Esophagus muscularis mucosa (tissue), 4 donors: ENCODE measurements at places on chromosomes 1 and 21. TPM values are rescaled to one million over a fixed set of nuclear protein-coding genes. Genes with fewer than 3 reads are reported as not detected.

- no peak for DNase-seq
Observed at GRCh38 chr1:35539824-35540261, 17.4 kb downstream of the KIAA0319L start.

The TRIM62 gene
- total RNA-seq: 7.3 TPM

DNA sequence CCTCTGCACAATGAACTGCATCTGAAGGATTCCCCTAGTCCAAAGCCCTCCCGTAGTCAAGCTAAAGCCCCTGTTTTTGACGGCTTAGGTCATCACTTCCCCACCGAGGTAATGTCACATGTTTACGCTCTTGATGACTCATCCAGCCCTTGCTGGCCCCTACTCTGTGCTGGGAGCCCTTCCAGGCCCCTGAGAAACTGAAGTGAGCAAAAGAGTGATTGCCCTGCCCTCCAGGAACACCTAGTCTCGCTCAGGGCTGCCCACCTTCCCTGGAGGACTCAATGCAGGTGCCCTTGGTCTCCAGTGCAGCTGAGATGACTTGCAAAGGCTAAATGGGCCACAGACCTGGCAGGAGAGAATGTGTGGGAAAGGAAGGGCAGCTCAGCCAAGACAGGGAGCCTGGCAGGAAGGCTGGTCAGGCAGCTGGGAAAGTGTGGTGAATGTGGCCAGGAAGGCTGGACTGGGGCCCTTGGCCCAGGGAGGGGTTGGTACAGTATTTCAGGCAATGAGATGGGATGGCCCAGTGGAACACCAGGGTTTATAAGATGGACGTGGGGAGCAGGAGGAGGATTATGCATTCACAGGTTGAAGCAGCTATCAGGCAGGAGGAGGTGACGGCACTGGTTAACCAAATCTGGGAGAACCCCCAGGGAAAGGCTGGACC is 345.6 kb downstream of the NPHP4 start:
- no peak for DNase-seq

DNA sequence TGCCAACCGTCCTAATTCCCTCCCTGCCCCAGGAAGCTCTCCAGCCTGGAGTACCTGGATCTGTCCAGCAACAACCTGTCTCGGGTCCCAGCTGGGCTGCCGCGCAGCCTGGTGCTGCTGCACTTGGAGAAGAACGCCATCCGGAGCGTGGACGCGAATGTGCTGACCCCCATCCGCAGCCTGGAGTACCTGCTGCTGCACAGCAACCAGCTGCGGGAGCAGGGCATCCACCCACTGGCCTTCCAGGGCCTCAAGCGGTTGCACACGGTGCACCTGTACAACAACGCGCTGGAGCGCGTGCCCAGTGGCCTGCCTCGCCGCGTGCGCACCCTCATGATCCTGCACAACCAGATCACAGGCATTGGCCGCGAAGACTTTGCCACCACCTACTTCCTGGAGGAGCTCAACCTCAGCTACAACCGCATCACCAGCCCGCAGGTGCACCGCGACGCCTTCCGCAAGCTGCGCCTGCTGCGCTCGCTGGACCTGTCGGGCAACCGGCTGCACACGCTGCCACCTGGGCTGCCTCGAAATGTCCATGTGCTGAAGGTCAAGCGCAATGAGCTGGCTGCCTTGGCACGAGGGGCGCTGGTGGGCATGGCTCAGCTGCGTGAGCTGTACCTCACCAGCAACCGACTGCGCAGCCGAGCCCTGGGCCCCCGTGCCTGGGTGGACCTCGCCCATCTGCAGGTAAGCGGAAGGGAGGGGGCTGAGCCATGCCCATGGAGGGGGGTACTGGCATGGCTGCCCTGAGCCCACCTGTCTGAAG is 16.5 kb downstream of the PODN start:
- no peak for DNase-seq

The CLCNKA gene
- 0.33 TPM for total RNA-seq

DNA sequence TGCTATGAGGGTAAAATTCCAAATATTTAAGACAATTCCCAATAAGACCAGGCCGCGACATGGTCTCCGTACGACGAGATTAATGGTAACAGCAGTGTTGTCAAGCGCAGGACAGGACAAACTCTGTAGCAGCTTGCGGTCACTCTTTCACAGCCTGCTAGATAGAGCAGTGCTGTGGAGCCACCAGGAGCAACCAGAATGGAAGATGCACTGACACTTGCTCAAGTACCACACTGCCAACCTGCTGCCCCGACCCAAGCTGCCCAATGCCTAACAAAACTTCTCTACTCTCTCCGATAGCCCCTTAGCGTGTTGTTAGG is 636 bp downstream of the WARS2 start:
- DNase-seq: no peak

The TRNP1 gene
- 48.8 TPM for total RNA-seq

The IL20 gene
- not detected for total RNA-seq

GRCh38 chr1:228921481-228921880 is 186.2 kb downstream of the RHOU start:
- no peak for DNase-seq

- DNase-seq: no peak
Observed at GRCh38 chr1:16250524-16251251, 13.7 kb upstream of the CPLANE2 start.

DNA sequence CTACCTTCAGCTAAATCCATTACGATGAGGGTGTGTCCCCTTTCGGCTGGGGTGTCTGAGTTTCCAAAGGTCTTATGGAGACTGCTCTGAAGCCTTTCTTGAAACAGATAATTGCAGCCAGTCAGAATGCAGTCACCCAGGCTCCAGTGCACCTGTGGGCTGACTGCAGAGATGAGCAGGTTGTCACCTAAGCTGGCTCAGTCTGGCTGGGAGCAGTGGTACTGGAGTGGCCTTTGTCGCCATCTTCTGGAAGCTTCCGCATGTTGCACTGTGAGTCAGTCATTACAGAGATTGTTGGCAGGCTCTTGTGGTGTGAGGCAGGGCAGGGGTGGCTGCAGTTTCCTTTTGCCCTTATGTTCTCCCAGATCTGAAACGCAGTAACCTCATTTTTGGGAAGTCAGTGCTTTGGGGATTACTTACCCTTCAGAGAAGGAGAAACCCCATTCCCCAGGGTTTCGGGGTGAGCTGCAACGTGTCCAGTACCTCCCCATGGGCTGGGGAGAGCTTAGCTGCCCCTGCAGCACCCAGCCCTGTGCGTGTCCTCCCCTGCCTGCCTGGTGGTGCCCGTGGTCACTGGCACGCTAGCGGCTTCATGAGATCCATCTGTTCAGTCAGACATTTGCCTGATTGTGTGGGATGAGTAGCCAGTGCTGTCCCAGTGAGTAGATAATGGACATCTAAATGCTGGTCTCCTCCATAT is 48.0 kb downstream of the SMYD2 start:
- no peak for DNase-seq

The AMY2A gene
- total RNA-seq: not detected
